MG63 (cell line): ENCODE measurements at places on chromosomes 16 and 17.

DNA sequence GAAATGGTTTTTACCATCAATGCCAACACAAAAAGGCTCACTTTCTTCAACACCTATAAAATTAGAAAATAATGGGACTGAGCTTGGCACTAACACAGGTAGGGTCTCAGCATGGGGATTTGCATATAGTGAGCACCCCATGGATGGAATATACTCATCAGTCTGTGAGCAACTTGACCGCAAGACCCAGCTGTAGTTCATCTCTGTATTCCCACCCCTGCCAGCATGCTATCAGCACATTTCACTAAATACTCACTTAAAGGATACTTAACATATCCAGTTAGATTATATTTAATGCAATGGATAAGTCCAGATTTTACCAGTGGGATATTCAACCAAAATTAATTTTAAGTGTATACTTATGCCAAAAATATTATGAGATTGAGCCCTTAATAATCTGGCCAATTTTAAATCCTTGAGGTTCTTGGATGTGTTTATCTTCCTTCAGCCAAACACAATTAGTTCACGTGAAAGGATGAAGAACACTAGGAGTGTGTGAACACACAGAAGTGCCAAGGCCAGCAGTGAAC, 66.7 kb downstream of the C16orf95 start:
- no peak for DNase-seq

DNA sequence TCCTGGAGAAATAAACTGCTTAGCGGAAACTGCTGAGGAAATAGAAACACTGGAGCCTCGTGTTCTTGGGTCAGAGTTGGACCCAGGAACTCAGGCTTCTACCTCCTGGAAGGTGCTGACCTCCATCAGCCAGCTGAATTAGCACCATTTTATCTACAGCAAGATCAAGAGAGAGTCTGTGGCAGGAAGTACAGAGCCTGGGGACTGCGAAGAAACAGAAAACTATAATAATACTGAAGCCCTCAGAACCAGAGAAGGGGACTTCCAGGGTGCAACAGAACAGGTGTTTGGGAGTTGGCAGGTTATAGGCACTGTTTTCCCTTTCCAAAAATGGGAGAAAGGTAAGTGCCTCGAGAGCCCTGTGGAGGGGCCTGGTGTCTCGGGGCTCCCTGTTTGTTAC, 379.7 kb downstream of the CA10 start:
- DNase-seq = no peak

DNA sequence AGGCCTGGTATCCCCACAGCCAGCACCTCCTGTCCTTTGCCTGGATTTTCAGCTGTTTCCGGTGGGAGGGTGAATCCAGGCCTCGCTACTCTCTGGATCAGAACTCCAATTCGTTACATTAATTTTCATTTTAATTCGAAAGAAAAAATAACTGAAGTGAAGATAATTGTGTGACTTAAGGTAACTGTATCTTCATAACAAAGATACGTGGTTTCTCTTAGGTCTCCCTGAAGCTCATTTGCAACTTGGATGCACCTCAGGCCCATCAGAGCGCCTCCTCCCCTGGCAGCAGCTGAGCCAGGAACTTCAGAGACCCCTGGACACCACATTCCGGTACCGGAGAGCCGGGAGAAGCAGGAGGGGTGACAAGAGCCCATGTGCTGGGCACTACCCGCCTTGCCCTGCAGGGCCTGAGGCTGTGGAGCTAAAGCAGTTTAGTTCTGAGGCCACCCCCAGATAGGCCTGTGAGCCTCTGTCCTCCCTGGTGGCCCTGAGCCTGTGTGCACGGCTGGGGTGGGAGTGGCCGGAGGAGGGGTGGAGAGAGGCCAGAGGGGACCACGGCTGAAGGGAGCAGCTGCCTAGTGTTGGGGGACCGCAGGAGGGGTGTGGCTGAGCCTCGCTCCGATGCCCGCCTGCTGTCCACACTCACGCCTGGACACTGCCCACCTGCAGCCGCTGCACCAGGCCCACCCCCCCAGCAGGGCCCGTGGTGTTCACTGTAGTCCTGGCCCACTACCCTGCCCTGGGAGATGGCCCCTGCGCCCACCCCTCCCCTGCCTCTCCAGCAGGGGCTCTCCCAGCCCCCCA, 11.4 kb upstream of the DUS1L start:
- DNase-seq = no peak

- no peak for DNase-seq
Observed at GRCh38 chr17:32658470-32659418, 172.0 kb downstream of the CDK5R1 start.

- DNase-seq = no peak
Observed at GRCh38 chr17:81130385-81131361, 34.6 kb upstream of the PVALEF start.

DNA sequence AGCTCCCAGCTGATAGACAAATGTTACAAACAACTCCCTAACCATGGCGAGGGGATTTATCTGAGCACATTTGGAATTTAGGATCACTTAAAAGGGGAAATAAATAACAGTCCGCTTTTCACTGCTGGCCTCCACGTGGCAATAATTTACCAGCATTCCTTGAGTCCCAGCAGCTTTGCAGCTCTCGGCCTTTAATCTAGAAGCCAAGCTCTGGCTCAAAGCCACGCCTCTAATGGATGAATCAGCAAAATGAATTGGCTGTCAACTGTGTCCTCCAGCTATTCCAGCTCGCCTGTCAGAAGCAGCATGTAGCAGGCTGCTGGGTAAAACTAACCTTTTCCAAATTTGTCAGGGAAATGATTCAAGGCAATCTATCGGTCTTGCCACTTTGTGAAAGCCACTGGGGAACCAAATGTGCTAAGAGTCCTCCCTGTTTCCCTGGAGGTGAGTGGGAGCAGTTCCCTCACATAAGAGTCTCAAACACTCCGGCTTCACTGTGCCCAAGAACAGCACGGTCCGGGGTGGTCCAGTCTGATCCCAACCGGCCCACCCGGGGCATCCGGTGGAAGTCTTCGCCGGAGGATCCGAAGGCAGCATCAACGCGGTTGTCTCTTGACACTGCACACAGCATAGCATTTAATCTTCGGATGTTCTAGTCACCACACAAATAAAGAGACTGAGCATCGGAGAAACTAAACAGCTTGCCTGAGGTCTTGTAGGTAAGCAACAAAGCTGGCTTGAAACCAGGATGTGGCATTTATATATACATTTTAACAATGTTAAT, 143.3 kb downstream of the PARN start:
- DNase-seq = peak; percentile 91

GRCh38 chr17:36814958-36815357, 122.3 kb upstream of the LHX1 start:
- DNase-seq = no peak

DNA sequence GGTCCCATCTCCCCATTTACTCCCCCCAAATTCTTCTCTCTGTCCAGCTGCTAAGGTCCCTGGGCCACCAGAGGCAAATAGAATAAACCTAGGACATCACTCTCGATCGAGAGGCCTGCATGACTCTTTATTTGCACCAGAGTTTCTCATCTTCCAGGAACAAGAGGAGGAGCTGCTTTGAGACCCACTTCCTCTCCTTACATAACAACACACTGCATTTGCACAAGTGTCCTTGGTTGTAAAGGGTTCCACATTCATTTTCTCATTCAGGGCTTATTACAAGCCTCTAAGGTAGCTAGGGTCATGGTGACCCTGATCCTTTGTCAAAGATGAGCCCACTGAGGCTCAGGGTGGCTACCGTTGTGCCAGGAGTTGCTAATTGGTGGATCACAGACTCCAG, 38.1 kb upstream of the RHOT1 start:
- DNase-seq = no peak

DNA sequence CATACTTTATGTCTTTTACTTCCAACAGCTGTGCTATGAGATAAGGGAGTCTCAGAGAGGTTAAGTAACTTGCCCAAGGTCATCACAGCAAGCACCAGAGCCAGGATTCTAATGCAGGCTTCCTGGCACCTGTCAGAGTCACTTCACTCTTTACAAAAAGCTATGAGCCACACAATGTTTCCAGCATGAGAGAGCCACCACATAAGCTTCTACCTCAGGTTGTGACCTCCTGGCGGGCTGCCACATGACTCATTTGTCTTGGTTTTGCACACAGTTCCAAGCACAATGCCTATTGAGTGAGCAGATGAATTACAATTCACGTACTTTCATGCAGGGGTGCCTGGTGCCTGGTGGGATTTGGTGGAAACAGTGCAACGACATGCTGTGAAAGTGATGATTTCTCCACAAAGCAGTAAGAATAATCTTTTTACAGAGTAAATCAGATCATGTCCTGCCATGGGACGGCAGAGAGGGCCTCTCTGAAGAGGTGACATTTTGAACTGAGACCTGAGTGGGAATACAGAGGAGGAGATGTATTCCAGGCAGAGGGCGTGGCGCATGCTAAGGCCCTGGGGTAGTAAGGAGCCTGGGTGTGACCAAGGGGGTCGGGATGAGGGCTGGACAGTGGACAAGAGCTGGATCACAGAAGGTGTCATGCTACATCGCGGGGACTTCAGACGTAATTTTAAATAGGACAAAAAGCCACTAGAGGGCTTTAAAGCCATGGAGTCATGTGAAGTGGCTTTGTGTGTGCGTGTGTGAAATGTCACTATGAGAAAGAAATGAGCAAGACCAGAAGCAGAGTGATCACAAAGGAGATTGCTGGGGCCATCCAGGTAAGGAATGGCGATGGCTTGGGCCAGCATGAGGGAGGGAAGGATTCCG, 53.4 kb downstream of the CACNG3 start:
- DNase-seq = peak; percentile 97
